Stimulated activated CD8-positive, alpha-beta memory T cell treated with anti-CD3 and anti-CD28 coated beads, Interleukin-4, amount 100 ng/mL, for 24 hours (primary cell): ENCODE measurements at places on chromosomes 3 and 15.

GRCh38 chr15:85499371-85499887, 119.0 kb downstream of the AKAP13 start:
- DNase-seq, result no peak

- no peak for DNase-seq
These were observed 864.9 kb downstream of the FHIT start for GRCh38 chr3:60386306-60386705.

DNA sequence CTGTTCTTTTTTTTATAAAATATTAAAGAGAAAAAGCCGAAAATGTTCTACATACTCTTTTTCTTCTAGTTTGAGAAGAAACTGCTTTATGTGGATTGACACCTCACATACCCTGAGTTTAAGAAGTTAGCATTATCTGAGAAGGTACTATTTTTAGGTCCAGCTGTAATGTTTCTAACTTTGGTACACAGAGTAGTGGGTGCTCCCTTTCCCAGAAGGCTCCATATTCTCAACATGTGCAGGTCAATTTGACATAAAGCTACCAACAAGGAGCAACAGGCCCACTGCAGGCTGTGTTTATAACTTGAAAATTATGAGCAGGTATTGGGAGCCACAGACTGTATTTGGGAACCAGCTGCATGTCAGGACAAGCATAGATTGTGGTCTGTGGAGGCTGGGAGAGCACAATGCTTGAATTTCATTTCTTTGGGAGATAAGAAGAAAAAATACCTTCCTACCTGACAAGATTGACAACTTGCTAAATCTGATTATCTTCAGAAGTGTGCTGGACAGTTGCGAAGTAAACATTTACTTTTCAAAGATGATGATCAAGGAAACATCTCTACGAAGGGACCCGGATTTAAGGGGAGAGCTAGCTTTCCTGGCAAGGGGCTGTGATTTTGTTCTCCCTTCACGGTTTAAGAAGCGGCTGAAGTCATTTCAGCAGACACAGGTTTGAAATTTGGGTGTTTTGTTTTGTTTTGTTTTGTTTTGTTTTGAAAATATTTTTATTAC, 57.2 kb downstream of the PPP2R3A start:
- DNase-seq, result no peak

DNA sequence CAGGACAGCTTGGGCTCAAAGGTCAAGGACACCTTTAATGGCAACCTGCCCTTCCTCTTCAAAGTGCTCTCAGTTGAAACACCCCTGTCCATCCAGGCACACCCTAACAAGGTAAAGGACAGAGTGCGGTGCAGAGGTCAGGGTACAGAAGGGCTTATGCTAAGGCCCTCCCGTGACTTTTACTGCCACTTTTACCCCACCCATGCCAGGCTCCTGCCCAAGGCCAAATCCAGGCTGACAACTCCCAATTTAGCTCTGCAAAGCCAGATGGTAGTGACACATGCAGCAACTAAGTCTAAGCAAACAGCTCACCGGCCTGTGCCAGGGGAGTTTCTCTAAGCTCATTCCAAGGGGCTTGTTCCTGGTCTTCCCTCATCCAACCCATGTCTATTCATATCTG, 1.6 kb downstream of the MPI start:
- DNase-seq, result no peak

DNA sequence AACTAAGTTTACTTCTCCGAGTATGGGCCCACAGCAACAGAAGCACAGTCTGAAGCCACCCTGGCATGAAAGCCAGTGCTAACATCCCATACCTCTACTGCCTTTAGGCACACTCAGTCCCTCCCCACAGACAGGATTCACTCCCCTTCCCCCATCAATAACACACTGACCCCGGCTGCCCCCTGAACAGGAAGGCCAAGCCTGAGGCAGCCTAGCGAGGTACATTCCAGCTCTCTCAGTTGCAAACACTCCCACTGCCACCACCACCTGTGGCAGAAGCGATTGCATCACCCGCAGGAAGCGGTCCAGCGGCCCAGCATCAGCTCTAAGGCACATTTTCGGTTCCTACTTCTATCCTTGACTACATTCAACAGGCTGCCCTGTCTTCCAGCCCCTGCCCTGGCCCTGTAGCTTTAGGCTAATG, 7.0 kb upstream of the BMF start:
- DNase-seq, result no peak

DNA sequence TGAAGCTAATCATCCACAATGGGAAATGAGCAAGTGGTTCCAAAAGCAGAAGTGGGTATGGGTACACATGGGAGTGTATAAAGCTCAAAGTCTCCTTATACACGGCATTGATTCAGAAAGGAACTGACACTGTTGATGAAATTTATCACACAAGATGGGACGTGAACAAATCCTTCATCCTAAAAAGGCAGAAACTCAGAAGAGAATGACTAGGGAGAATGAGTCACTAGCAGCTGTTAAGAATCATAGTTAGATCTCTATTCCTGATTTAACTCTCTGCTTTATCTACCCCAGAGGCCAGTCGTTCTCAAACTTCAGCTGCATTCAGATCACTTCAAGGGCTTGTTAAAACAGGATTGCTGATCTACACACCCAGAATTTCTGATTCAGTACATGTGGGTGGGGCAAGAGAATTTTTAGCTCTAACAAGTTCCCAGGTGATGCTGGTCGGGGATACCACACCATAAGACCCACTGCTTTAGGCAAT, 97.7 kb upstream of the PHLDB2 start:
- DNase-seq, result no peak

GRCh38 chr3:65303431-65303830, 615.6 kb upstream of the ADAMTS9 start:
- no peak for DNase-seq

DNA sequence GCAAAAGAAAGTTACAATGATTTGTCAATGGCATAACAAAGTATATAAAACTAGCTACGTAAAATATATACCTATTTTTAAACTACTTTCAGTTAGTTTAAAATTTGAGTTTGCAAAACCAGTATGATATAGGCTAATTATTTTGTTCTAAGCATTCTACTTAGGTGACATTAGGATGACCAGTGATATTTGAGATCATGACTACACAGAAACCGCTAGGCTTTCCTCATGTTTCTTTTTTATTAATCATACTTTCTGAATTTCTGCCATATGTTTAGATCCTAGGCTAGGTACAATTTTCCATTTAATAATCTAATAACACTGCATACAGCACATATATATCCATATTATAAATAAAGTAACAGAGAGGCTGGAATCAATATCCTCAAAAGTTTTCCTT, 52.4 kb upstream of the XRN1 start:
- DNase-seq, result no peak

GRCh38 chr15:65773386-65774111, 18.5 kb downstream of the DENND4A start:
- no peak for DNase-seq

GRCh38 chr3:36814066-36814717, 49.8 kb upstream of the DCLK3 start:
- DNase-seq, result no peak

- no peak for DNase-seq
These were observed 10.0 kb downstream of the PLXND1 start for GRCh38 chr3:129596194-129597086.

- no peak for DNase-seq
These were observed 361.5 kb upstream of the KCNH8 start for GRCh38 chr3:18786650-18787323.

DNA sequence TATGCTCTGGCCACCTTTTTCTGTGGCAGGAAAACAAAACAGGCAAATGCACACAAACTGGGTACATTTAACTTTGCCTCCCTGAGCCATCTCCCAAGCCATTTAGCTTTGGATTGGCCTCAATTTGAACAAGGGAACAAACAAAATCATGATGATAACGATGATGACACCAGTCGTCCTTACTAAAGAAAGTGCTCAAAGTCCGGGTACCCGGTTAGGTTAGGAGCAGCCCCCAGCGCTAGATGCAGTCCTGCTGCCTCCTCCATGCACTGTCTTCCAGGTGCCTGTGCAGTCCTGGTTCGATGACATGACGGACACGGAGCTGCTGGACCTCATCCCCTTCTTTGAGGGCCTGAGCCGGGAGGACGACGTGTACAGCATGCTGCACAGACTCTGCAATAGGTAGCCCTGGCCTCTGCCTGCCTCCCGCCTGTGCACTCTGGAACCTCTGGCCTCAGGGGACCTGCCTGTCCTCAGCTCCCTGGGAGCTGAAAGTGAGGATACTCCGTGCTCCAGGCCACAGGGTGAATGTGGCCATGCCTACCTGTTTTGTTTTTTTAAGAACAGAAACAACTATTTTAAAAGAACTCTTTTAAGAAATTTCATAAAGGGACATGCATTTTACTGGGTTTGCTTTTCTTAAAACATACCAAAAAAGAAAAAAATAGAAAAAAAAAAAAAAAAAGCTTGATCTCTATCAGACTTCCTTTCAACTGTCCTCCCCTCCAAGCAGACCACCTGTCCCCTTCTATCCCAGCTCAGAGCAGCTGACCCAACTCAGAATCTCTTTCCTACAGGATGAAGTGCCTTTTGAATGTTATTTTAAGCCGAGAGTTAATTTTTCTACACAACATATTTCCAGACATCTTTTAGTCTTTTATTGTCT, 9.9 kb upstream of the VILL start:
- DNase-seq, result no peak

DNA sequence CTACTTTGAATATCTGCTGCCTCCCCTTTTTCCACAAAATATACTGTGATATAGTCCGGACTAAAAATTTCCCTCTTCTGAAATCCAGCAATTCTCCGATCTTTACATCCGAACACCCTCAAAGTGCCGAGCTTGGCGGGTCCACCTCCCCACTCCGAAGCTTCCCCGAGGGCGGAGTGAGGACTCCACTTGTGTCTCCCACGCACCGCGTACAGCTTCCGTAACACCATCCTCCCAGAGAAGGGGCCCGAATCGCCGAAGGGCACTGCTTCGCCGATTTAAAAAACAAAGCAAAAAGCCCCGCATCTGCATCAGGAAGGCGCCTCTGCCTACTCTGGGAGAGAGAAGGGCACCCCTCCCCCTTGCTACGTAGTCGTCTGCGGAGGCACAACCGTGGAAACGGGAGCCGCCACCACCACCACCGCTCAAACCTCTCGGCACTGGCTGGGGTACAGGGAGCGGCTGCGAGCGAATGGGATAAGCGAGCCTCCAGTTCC, 551 bp downstream of the NCBP2 start:
- peak; percentile 55 for DNase-seq
